ENCODE measurements at places on chromosomes 2 and 18.

- DNase-seq = no peak
Measured at GRCh38 chr2:238438856-238439849, 12.4 kb downstream of the ASB1 start.

DNA sequence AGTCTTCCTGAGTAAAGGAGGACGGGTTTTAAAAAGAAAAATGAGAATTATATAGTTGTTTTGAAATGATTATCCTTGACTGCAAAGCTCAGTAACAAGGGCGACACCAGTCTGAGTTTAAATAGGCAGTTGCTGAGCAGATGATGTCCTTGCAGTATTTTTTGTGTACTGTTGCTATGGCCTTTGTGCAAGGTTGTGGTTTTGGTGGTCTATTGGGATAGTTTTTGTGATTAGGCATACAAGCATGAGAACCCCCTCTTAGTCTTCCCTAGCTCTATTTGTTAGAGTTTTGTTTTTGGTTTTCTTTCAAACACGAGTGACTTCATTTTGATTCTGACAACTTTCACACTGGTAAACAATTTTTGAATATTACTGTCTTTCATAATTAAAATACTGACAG lies 64.1 kb downstream of the TAF4B start:
- no peak for DNase-seq

GRCh38 chr2:62440281-62440946 lies 65.6 kb downstream of the TMEM17 start:
- DNase-seq = no peak

DNA sequence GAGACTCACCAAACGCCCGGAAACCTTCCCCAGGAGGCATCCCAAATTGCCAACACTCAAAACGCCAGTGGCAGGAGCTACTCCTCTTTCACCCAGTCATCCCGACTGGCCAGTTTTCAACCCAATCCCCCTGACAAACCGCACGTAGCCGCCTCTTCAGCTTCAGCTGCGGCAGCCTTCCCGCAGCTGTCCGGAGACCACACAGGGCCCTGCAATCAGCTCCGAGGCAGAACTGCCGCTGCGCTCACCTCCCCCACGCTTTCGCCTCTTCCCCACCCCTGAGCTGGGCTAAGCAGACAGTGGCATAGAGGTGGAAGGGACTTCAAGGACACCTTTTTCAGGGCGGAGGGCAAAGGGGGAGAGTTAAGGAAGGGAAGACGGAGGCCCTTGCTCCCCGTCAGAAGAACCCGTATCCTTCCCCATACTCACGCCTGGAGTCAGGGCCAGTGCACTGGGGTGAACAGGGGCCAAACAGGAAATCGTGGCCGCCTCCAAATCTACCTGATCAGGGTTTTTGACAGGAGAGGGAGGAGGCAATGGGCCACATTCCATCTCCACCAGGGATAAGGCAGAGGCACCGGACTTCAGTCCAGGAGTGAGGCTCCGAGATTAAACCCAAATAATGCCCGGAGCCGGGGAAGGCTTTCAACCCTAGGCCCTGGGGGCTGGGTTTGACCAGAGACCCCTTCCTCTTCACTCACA lies 16.9 kb downstream of the CYP26B1 start:
- no peak for DNase-seq

DNA sequence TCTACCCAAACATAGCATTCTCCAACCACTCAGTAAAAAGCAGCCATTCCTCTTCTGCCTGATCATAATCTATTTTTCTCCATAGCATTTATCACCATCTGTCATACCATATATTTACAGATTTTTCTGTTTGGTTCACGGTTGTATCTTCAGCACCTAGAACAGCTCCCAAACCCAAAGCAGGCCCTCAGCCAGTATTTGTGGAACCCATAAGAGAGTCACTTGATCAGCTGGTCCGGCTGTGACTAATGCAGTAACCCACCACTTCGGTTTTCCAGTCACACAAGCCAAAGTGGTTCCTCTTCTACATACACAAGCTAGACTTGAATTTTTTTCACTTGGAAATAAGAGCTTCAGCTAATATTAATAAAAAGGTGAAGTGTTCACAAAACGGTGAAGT lies 511.6 kb upstream of the CELF4 start:
- DNase-seq = no peak

DNA sequence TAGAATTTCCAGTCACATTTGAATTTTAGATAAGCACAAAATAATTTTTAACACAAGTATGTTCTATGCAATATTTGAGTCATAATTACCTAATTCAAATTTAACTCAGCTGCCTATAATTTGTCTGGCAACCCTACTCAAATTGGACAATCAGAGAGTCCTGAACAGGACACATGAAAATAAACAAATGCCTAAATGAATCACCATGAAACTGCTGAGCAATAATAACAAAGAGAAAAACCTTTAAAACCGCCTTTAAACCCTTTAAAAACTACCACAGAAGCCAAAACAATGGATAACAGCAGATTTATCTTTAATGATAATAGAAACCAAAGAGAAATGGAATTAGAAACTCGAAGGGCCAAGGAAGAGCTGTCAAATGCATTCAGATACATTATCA lies 39.5 kb downstream of the ARL4C start:
- DNase-seq = no peak

- DNase-seq = no peak
Measured at GRCh38 chr2:201517094-201517493, 65.6 kb downstream of the STRADB start.

DNA sequence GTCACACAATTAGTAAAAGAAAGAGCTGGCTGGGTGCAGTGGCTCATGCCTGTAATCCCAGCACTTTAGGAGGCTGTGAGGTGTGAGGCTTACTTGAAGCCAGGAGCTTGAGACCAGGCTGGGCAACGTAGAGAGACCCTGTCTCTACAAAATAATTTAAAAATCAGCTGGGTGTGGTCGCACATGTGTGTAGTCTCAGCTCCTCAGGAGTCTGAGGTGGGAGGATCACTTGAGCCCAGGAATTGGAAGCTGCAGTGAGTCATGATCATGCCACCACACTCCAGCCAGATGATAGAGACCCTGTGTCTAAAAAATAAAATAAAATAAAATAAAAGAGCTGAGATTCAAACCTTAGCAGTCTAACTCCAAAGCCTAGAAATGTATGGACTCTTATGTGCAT lies 39.0 kb upstream of the NEDD4L start:
- no peak for DNase-seq

DNA sequence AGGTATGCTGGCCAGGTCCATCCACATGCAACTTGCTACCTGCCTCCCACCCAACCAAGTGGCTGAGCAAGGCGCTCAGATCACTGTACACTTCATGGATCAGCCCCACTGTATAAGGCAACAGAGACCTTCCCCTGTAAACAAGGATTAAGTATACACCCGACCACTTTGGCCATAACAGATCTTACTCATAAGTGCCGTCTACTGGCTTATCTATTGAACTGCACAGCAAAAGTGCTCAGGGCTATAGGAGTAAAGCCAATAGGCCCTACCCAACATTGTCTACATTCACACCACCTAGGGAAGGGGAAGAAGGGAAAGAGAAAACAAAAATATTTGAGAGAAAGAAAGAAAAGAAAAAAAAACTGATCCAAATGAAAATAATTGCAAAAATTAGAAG lies 663.9 kb upstream of the LRRTM1 start:
- DNase-seq = no peak

GRCh38 chr18:33835419-33835818 lies 257.4 kb downstream of the ASXL3 start:
- no peak for DNase-seq

DNA sequence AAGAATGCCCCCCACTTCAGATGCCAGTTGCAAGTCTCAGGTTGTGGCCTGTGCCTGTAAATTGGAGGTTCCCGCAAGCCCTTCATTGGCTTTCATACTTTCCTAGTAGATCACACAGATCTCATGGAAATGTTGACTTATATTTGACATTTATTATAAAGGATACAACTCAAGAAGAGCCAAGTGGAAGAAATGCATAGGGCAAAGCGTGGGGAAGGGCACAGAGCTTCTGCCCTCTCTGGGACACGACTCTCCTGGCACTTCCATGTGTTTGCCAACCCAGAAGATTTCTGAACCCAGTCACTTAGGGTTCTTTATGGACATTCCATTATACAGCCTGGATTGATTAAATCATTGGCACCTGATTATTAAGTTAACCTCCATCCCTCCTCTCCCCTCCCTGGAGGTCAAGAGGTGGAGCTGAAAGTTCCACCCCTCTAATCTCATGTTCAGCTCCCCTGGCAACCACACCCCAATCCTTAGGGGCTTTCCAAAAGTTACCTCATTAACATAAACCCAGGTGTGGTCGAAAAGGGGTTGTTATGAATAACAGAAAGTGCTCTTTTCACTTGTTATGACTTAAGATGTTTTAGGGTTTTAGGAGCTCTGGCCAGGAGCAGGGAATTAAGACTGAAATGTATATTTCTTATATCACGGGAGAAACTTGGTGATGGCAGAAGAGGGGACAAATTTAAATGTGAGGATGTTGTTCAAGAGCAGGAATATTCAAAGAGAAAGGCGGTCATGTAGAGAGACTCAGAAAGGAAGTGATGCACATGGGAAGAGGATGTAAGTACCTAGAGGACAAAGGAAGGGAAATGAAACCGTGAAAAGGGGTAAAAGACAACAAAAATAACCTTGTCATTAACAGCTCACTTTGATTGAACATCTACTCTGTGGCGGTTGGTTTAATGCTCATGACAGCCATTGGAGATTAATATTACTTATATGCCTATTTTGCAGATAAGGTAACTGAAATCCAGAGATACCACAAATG lies 31.8 kb downstream of the SP100 start:
- DNase-seq = peak; percentile 40

Data from GM13977 (cell line).